ENCODE measurements at places on chromosomes 3 and 15. TPM values are rescaled to one million over a fixed set of nuclear protein-coding genes. Genes with fewer than 3 reads are reported as not detected.

Gene COL8A1
- 209 TPM for total RNA-seq

Gene GP9
- total RNA-seq: 0.47 TPM

Gene SHC4
- 0.20 TPM for total RNA-seq

Gene SLC25A36
- 66.7 TPM for total RNA-seq

Gene IL12A
- total RNA-seq: 7.3 TPM

Gene EOMES
- 0.91 TPM for total RNA-seq

Gene GOLGA6A
- total RNA-seq: not detected

Gene FAM107A
- total RNA-seq: 114 TPM
